ENCODE measurements at places on chromosomes 5 and 9.

- no peak for DNase-seq
- H3K36me3 ChIP-seq = peaks cover 21% of the 10 kb centered on the region
- no peak overlapping the region for H3K27ac ChIP-seq
- no peaks in the 10 kb centered on the region for H3K4me1 ChIP-seq
- H3K4me3 ChIP-seq = no peak overlapping the region
Measured at GRCh38 chr9:133795049-133795448, 56.9 kb upstream of the SARDH start.

DNA sequence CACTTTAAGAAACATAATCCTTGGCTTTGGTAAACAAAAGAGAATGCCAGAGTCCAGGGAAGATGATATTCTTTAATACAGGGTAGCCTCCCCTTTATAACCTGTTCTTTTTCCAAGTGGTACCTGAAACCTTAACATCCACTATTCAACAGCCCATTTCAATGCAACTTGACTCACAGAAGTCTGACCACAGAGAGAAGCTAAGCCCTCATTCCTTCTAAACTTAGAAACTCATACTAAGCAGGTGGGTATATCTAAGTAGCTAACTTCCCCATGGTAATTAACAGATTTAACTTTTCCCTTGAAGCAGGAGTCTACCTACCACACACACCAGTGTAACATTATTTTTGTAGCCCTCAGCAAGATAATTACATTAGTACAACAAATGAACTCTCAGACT lies 91.9 kb downstream of the CEMIP2 start:
- no peaks in the 10 kb centered on the region for H3K27me3 ChIP-seq
- no peaks in the 10 kb centered on the region for H3K36me3 ChIP-seq
- DNase-seq = no peak
- H3K4me3 ChIP-seq = no peak overlapping the region
- H3K4me1 ChIP-seq = peaks cover 18% of the 10 kb centered on the region
- H3K27ac ChIP-seq = no peak overlapping the region

DNA sequence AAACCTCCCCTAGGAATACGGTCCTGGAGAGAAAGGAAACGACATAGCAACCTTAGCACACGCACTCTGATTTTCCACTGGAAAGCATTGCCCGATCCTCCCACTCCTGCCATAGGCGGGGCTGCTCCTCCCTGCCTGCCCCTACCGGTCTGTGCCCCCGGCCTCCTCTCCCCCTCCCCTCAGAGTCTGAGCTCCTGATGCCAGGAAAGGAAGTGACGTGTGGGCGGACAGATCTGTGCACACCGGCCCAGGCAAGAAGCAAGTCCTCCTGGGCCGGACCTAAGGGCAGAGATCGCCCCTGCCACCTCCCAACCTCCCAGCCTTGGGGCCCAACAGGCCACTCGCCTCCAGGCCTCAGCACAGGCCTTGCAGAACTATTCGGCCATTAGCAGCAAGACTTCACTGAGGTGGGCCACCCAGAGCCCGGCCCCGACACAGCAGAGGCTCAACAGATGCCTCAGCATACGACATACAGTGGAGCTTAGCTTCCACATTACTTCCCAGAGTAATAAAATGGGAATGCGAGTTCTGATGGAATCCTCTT lies 7.2 kb downstream of the NINJ1 start:
- H3K27me3 ChIP-seq = peaks cover 10% of the 10 kb centered on the region
- no peak for DNase-seq
- H3K4me1 ChIP-seq = peaks cover 43% of the 10 kb centered on the region

GRCh38 chr9:134600836-134601638 lies 40.6 kb upstream of the COL5A1 start:
- no peak overlapping the region for H3K27ac ChIP-seq
- no peaks in the 10 kb centered on the region for H3K36me3 ChIP-seq
- peaks cover 2% of the 10 kb centered on the region for H3K4me1 ChIP-seq

DNA sequence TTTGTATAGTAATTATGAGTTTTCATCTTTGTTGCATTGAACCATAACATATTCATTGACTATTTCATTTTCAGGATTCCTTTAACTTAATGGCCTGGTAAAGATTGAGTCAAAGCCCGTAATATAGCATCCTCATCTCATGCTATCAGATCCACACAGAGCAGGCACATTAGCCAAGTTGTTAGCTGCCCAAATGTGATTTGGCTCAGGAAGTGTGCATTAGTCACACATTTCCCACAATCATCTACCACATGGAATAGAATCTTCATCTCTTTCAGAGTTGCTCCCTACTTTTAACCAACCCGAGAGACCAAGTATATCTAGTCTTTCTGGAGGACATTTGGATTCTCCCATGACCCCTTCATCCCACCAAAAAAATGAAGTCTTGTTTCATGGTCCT lies 481.0 kb upstream of the PTGER4 start:
- H3K36me3 ChIP-seq = no peaks in the 10 kb centered on the region
- no peaks in the 10 kb centered on the region for H3K4me1 ChIP-seq
- DNase-seq = no peak
- H3K27me3 ChIP-seq = no peaks in the 10 kb centered on the region

DNA sequence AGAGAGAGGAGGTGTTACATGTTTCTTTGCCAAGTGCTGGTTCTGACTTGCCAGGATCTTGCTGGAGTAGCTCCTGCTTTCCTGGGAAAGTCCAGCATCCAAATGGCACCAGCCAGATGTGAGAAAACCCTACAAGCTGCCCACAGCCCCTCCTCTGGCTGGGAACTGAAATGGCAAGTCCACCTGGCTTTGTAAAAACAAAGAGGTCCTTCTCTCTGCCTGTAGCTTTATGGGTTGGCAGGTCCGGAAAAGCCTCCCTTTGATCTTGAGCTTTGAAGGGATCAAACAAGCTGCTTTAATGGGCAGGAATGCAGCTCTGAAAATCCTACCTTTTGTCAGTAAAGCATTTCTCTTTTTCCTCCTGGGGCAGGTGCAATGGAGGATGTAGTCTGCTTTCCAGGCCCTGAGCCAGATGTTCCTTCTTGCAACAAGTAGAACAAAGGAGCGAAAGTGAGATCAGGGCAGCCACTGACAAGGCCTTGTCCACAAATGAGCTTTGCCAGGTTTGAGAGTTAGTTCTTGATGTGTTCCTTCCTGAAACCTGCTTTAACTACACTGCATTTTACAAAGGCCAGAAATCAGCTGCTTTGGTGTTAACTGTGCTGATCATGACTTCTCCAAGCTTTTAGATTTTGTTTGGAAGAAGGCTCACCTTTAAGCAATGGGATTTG lies 456.7 kb downstream of the ZNF608 start:
- no peak overlapping the region for H3K4me3 ChIP-seq
- peaks cover 3% of the 10 kb centered on the region for H3K4me1 ChIP-seq
- no peak overlapping the region for H3K27ac ChIP-seq
- H3K36me3 ChIP-seq = no peaks in the 10 kb centered on the region
- H3K27me3 ChIP-seq = peaks cover 2% of the 10 kb centered on the region

Measured in endothelial cell (in vitro differentiated cells).